H9 (cell line): ENCODE measurements at places on chromosomes 12 and 14. TPM values are rescaled to one million over a fixed set of nuclear protein-coding genes. Genes with fewer than 3 reads are reported as not detected.
A peak's percentile ranks its signal among the peaks of the same experiment; 100 is the strongest.

DNA sequence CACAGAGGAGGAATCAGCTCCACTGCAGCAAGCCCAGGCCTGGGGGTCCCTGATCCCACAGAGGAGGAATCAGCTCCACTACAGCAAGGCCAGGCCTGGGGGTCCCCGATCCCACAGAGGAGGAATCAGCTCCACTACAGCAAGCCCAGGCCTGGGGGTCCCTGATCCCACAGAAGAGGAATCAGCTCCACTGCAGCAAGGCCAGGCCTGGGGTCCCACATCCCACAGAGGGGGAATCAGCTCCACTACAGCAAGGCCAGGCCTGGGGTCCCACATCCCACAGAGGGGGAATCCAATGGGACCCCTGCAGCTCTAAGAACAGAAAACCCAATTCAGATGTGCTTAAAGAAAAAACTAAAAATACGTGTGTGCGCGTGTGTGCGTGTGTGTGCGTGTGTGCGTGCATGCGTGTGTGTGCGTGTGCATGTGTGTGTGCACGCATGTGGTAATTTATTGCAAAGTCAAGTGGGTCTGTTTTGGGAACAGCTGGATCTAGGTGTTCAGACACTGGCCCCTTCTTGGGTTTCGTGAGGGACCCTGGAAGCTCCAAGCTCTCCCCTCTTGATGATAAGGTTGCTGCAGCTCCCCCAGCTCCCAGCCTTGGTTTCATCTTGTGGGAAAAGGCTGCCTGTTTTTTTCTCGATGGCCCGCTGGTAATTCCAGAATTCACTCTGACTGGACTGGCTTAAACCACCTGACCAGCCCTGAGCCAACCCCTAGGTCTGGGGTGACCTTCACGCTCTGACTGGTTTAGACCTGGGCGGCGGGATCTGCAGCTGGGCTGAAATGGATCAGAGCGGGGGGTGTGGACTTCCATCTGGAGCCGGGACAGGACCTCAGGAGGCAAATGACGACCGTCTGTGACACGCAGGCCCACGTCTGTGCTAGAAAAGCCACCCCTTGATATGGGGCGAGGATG lies 47.1 kb downstream of the GALNT9 start:
- DNase-seq = peak; percentile 64

DNA sequence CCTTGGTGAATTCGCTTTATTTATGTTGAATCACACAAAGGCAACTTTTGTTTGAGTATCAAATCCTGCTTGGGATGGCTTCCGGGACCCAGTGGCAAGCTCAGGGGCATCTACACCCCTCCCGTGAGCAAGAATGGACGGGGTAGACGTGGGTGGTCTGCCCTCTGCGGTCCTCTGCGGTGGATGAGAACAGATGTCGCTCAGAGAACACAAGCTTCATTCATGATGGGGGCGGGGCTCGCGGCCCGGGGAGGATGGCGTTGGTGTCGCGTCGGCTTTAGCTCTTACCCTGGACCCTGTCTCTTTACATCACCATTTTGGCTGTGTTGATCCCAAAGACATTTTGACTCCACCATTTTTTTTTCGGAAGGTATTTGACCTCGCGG lies 158.5 kb upstream of the RTL1 start:
- no peak for DNase-seq

- DNase-seq = no peak
These were observed 137.2 kb upstream of the TRHDE start for GRCh38 chr12:72135021-72135301.

GRCh38 chr12:89350630-89351488 lies 1.4 kb downstream of the DUSP6 start:
- DNase-seq = no peak

Gene LHX5
- total RNA-seq = 1.9 and 2.1 TPM in 2 replicates

Gene AICDA
- total RNA-seq = 0.22 TPM in 1 of 2 replicates, not detected in the other

Gene GDF3
- 9.1 and 9.9 TPM in 2 replicates for total RNA-seq
